ENCODE measurements at places on chromosomes 3 and 15.

DNA sequence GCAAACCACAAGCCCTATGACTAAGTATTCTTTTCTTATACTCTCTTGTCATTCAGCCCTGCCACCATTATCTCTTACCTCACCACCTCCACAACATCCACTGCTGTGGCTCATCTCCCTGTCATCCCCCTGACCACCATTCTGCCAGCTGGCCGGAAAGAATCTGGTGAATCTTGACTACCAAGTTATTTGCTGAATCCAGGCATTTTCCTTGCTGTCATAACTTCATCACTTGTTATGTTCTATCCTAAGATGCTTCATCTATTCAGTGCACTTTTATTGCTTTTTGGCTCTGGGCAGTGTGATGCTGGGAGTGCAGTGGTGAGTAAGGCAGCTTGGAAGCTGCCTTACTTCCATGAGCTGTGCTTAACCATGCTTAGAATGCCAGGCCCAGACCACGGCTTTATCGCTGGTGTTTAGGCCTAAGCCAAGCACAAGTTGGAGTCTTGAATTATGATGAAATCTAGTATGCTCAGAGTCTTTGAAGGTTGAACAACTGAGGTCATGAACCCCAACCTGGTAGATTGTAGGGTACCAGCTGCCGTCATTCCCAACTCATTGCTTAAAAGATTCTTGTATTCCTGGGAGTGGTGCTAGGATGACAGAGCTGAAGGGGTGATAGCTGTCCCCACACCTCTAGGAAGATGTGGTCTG is 27.0 kb upstream of the APH1B start:
- DNase-seq: no peak

GRCh38 chr15:59280855-59281254 is 74.2 kb downstream of the LDHAL6B start:
- DNase-seq: no peak

DNA sequence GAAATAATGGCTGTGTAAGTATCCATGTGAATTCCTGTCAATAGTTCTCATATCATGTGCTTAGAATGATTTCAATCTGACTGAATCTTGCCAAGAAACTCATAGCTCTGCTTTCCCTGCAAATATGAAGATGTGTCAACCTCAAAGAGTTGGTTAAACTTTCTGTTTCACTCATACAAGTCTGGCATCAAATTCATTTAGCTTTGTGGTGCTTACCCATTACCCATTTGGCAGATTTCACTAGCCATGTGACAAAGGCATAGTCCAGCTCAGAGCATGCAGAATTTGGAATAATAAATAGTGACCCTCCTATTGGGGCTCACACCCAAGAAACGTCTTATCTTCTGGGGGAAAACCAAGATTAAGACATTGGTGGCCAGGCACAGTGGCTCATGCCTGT is 256.6 kb upstream of the TPRG1 start:
- DNase-seq: no peak

DNA sequence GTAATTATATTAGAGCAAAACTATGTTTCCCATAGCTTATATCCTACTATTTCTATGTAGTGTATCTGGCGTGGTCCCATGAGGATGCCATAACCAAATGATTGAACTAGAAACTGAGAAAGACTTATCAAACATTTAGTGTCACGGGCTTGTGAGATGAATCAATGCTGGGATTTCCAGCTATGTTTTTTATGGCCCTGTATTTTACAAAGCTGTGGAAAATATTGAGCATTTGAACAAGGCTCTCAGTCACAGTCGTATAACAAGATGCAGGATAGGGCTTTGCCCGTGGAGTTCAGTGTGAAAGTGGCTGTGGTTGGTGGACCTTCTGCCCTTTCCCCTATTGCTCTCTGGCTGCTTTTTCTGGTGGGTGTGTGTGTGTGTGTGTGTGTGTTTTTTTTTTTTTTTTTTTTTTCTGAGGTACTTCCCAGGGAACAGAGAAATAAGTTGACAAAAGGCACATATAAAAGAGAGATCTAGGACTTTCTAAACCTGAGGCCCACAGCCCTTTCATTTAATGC is 60.7 kb downstream of the CACNA1D start:
- no peak for DNase-seq

- no peak for DNase-seq
Measured at GRCh38 chr3:177538048-177538749, 340.9 kb upstream of the TBL1XR1 start.

DNA sequence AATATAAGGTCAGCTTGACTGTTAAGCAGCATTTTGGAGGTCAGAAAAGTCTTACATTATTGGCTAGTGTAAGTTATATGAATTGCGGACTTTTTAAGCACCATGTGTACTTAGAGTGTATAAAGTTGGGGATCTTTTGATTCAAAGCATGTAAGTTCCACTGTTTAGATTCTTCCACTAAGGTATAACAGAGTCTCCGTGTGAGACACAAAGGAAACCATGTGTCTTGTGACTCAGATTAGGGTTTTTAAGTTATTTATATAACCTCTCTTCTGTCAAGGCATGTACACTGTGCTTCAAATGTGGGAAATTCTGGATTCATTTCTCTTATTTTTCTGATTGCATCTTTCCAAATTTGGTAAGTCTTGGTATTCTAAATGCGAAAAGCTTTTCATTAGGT is 143.5 kb upstream of the SOX2 start:
- no peak for DNase-seq
